ENCODE measurements at places on chromosomes 7 and 10.

DNA sequence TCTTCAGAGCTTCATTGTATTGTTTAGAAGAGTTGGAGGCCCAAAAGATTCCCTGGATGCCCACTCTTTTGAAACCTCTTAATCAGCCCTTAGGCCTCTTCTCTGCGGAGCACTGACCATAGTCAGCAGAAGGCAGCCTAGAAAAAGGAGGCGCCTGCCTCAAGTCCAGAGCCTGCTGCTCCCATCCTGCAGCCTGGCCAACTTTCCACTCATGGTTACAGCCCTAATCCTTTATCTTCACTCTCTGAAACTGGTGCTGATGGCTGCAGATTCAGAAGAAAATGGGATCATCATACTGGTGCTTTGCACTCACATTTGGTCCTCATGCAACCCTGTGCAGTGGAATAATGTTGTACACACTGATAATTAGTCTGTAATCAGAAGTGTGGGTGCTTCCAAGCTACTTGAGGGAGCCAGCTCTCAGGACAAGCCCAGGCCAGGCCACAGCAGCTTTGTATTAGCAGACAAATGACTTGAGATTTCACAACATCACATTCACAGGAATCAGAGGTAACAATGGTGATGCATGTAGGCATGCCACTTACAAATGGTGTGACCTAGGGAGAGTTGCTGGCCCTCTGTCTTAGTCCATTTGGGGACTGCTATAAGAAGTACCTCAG lies 272.9 kb downstream of the GALNT17 start:
- no peak for DNase-seq

DNA sequence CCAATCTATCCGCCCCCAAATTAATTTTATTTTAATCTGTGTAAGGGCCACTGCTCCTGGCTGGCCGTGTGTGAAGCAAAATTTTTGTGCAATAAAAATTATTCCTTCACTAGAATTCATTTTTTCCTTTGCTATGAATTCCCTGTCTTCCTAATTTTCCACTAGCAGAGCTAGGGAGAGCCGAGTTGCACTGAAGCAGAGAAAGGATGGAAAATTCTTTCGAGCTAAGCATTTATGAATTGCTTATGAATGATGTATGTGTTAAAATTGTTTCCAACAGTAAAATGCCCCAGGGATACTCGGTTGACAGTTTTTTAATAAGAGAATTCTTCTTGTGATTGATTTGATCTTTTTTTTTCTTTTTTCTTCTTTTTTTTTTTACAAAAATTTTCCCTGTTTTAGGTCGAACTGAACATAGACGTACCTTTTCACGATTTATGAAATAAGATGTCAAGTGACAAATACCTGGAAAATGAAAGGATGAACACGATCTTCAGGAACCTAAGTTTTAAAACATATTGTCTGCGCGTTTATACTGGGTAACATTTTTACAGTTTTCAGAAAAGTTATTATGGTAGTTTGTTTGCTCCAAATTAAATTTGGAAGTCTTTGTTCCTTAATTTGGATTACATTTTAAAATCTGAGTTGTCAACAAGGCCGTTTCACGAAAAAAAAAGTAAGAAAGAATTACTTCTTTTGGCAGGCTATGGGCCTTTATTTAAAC lies 288.8 kb upstream of the NFE2L3 start:
- DNase-seq, result no peak

DNA sequence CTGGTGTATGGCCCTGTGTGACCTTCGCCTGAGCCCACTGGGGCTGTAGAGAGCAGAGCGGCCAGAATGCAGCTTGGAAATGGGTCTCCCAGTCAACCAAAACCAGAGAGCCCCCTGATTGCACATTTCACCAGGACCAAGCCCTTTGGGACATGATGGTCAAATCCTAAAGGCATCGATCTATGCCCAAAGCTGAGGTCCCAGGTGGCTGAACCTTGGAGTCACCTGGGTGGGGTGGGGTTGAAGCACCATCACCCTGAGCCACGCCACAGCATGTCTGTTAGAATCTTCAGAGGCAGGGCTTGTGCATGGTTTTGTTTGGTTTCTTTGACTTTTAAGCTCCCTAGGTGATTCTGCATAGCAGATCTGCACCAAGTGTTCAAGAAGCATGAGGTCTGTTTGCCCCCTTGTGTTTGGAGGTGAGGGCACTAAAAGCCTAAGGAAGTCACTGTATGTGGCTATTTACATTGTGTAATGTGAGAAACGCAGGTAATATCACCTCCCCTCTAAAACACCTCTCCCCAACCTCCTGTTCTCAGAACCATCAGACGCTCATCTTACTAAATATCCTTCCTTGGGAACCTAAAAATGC lies 9.6 kb downstream of the PKD1L1 start:
- DNase-seq, result no peak

DNA sequence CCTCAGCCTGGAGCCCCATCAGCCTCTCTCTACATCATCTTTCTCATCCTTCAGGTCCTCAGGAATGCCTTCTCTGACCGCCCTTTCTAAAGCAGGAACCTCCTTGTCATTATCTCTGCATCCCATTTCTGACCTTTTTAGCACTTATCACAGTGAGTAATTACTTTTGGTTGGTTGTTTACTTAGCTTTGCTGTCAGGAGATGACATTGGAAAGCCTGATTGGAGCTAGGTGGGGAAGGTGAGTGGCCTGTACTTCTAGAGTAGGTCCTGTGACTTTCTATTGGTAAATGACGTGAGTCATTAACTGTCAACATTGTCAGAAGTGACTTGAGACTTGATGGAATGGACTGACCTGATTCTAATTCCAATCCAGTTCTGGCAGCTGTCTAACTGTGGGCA lies 9.3 kb upstream of the SLC25A13 start:
- no peak for DNase-seq

GRCh38 chr10:102400076-102400475 lies 4.6 kb downstream of the NFKB2 start:
- no peak for DNase-seq

DNA sequence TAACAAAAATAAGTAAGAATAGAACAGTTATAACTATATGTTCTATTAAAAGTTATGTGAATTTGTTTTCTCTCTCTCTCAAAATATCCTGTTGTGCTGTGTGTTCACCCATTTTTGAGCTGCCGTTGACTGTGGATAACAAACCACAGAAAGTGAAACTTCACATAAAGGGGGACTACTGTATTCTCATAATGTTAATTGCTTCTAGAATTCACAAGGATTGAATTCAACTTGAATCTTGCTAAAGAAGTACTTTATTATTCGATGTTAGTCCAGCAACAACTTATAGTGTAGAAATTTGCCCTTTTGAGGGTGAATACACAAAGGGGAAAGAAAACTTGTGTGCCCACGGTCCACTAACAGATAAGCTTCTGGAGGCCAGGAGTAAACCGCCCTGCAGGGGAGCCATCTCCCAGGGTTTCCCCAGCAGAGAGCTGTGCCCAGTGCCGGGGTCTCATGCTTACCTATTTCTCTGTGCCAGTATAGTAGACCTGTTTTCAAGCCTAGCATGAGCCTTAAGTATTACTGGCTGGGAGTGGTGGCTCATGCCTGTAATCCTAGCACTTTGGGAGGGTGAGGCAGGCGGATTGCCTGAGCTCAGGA lies 87.1 kb downstream of the KAT6B start:
- DNase-seq, result no peak

GRCh38 chr10:6197321-6197720 lies 5.4 kb upstream of the PFKFB3 start:
- DNase-seq, result no peak

GRCh38 chr10:127299956-127300689 lies 103.7 kb upstream of the INSYN2A start:
- no peak for DNase-seq

DNA sequence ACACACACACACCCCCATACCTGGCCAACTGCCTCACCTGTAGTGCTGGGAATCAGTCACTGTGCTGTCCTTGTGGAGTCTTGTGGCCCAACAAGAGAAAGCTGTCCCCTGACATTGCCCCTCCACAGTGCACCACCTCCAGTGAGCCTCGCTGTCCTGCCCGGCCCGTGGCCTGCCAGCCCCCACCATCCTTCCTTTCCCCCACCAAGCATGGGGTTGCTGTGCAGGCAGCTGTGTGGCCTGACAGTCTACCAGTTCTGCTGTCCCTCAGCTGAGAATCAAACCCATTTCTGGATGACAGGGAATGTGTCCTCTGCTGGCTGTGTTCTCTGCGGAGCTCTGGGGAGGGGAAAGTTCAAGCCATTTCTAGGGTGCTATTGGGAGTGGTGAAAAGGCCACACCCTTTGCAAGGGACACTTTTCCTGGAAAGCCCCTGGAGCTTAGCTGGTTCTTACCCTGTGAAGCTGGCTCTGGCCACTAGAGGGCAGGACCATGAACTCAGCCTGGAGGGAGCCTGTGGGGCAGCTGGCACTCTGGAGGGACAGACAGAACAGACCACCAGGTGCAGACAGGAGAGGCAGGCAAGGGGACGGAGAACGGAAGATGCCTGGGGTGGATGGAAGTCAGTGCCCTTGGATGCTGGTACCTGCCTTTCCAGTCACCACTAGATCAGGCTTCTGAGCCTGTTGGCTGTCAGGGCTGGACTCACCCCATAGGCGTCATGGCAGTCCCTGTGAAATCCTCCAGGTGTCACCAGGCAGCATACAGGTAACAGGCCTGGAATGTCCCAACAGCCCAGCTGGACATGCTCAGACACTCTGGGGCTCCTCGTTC lies 10.5 kb upstream of the MTPAP start:
- no peak for DNase-seq

DNA sequence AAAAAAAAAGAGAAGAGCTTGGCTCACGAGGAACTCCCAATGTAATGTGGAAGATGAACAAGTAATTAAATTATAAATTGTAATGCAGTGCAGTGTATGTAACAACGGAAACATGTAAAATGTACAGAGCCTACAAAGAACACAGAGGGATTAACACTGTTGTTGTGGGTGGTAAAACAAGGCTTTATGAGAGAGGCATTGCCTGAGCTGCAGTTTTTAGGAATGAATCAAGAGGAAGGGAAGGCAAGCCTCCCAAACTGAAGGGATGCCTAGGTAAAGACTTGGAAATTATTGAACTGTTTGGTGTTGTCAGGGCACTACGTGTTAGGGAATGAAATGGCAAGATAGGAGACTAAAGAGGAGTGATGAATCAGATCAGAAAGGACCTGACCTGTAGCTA lies 213.7 kb downstream of the HTR7 start:
- no peak for DNase-seq

DNA sequence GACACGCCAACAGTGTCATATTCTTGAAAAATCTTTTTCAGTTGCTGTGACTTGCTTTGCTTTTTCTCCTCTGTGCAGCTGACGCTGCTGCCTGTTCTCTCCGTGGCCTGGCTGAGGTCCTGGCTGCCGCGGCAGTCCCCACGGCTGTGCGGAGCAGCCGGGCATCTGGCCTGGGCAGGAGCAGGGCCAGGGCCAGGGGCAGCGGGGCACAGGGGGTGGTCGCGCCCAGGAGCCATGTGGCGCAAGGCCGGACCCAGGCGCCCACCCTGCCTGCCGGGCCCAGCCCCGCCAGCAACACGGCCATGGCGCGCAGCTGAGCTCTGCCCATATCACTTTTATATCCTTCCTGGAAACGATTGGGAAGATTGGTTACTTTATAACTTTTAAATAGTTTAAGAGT lies 109.4 kb upstream of the ACBD5 start:
- no peak for DNase-seq

GRCh38 chr10:34193931-34194626 lies 621.0 kb downstream of the PARD3 start:
- DNase-seq, result no peak

GRCh38 chr10:10976652-10977051 lies 41.0 kb upstream of the CELF2 start:
- DNase-seq, result no peak

- DNase-seq, result no peak
Observed at GRCh38 chr7:105325216-105325904, 63.4 kb downstream of the SRPK2 start.

DNA sequence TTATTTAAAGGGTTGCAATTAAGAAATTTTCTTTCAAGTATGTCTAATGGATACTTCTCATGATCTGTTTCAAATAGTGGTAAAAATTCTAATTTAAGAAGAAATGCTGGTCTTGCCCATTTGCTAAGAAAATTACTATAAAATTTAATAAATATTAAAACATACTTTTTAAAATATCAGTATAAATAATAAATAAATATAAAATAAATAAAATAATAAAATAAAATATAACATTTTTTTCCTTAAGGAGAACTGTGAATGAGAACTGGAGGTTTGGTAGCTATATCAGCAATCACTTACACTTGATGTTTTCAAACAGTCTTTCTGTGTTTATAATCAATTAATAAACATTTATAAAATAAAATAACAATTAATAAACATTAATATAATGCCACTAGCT lies 266.1 kb downstream of the HGF start:
- no peak for DNase-seq

DNA sequence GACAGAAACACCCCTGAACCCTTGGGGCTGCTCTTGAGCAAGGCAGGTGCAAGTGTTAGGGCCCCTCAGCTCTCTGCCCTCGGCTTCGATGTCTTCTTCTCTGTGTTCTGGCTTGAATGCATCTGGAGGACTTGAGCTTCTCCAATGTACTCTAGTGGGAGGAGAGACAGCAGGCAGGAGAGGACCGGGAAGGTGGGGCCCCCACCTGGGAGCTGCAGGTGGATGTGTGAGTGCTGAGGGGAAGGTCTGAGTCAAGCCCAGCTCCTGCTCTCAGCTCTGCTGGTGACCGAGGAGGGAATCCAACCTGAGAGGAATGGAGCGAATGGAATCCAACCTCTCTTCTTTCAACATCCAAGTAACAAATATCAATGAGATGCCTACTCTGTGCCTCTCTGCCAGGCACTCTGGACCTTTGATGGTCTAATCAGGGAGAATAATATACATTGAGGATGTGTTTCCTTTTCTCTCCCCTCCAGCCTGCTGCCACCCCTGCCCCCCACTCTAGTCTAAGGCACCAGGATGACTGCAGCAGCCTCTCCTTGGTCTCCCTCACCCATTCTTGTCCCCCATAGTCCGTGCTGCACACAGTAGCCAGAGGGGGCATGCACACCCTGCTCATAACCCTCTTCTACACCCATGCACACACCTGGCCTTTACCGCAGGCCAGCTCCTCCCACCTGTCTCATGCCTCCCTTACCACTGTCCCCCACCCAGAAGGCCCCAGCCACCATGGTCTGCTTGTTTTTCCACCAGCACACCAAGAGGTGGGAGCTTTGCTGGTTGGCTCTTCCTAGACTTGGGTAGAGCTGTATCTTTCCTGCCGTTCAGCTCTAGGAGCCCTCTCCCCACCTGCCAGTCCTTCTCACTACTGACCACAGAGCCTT lies 13.6 kb downstream of the TBATA start:
- no peak for DNase-seq

DNA sequence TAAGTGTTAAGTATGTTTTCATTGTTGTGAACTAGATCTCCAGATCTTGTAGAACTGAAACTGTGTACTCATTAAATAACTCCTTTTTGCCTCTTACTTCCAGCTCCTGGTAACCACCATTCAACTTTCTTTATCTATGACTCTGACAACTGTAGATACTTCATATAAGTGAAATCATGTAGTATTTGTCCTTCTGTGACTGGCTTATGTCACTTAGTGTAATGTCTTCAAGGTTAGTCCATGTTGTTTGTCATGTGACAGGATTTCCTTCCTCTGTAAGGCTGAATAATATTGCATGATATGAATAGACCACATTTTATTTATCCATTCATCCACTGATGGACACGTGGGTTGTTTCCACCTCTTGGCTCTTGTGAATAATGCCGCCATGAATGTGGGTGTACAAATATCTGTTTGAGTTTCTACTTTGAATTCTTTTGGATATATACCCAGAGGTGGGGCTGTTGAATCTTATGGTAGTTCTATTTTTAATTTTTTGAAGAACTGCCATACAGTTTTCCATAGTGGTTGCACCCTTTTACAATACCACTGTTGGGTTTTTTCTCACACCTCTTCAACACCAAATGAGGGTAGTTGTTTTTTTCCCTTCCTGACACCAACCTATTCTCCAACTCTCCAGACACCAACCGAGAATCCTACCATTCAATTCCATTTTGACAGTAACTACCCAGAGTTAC lies 10.7 kb upstream of the FMC1 start:
- DNase-seq, result no peak

- DNase-seq, result no peak
Observed at GRCh38 chr7:65796205-65796604, 76.7 kb upstream of the VKORC1L1 start.

All from kidney epithelial cell (primary cell).